ENCODE measurements at places on chromosomes 3 and 15.

DNA sequence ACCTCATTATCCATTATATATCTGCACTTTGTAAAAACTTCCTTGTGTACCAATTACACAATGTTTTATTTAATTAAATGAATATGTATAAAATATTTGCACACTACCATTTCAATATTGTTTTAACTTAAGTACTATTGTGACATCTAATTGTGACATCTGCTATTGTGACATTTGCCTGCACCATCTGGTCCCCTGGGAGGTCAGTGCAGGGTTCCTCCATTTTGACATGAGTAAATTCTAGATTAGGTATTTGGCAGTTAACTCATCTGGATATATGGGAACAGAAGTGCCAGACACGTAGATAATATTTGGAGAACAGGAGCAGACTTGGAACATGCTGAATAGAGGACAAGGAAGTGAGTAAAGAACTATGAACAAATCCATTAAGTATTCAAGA is 332.1 kb downstream of the VGLL3 start:
- DNase-seq, result no peak

DNA sequence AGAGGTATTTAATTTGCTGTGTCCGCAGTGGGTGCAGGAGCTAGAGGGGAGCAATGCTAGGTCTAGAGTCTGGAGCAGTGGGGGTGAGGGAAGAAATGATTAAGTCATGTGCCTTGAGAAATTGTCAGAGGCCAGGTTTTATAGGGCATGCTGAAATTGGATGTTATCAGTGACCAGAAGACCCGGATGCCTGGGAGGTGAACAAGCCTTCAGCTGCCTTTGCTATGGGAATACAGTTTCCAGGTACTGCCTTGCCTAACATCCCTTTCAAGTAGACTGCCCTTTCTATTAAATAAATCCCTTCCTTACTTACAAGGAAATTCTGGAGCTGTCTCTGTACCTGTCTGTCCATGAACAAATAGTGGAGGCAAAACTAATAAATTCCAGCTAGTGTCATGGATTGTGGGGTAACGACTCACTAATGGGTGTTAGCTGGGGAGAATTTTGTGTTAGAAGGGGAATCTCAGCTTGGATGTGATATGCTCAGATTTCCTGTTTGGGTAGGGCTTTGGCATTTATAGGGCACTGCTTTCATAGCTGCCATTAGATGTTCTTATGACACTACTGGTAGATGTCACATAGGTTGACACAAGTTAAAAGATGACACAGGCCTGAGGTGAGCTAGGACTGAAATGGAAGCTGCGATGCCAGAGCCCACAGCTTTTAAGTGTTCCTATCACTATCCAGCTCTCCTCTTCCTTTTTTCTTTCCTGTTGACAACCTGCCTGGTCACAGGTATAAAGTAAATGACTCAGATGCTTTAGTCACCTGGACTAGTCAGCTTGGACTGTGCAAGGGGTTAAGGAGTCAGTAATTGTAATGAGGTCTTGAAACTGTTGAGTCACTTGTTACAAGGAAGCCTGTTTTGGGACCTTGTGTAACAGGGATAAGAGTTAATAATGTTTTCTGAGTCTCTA is 21.3 kb downstream of the CHD2 start:
- DNase-seq, result no peak

GRCh38 chr3:193942516-193943055 is 193.4 kb upstream of the HES1 start:
- DNase-seq, result no peak

- DNase-seq, result no peak
These were observed 8.3 kb downstream of the TRA2B start for GRCh38 chr3:185929192-185930151.

DNA sequence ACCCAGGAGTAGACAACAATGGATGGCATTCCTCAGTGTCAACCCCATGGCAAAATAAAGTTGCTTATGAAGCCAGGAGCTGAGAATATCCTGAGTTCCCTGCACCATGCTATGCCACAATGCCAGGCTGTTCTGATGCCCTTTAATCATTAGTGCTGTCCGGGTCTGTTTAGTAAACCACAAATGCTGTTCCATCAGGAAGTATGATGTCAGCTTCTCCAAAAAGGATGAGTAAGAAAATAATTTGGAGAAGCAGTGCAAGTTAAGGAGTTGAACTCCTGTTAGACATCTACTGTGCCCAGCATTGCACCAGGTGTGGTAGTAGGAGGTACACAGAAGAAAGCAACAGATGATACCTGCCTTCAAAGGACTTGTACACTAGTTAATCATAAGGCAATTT is 67.9 kb upstream of the GUCA1C start:
- DNase-seq, result no peak

DNA sequence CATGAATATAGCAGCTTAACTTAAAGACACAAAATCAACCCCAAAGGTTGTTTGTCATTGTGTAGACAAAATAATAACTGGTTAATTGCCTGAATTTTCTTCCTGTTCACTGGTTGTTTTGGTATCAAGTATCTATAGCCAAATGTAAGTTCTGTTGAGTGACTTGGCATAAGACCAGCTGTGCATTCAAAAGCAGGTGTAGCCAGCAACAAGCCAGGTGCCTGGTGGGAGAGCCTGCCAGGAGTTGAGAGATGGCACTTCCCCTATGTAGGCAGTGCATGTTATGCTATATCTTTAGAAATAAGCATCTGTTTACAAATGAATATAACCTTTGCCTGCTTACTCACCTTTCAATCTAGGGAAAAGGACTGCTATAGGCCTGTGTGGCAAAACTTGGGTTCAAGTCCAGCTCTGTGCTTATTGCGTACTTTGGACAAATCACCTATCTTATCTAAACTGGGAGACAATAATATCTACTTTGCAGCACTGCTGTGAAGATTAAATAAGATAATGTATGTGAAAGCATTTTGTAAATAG is 84.9 kb upstream of the TBL1XR1 start:
- DNase-seq, result no peak
